Parietal lobe (tissue), 2 donors: ENCODE measurements at places on chromosomes 1 and 21. TPM values are rescaled to one million over a fixed set of nuclear protein-coding genes. Genes with fewer than 3 reads are reported as not detected.

Gene TCP10L
- total RNA-seq = 3.4 TPM

Gene DIPK1A
- 17.2 TPM for total RNA-seq

Gene LCE1D
- not detected for total RNA-seq

Gene LCE1E
- not detected for total RNA-seq

Gene TRIM17
- 2.2 TPM for total RNA-seq

Gene LRRC38
- not detected for total RNA-seq

Gene FGR
- 0.31 TPM for total RNA-seq

Gene SYNC
- 3.8 TPM for total RNA-seq

Gene C1orf21
- 46.6 TPM for total RNA-seq

Gene HNRNPU
- 502 TPM for total RNA-seq

Gene ZSWIM5
- total RNA-seq = 38.8 TPM

Gene CASQ1
- total RNA-seq = 1.9 TPM

Gene C21orf58
- total RNA-seq = 5.9 TPM

Gene GLRX2
- total RNA-seq = 11.6 TPM

Gene ELAPOR1
- 44.8 TPM for total RNA-seq

Gene MRPL55
- 36.0 TPM for total RNA-seq

Gene LYPD8
- total RNA-seq = not detected

Gene WRAP73
- 22.8 TPM for total RNA-seq

Gene MACF1
- 906 TPM for total RNA-seq

Gene NPHP4
- 30.7 TPM for total RNA-seq

Gene AMY1A
- total RNA-seq = not detected

Gene ZYG11A
- total RNA-seq = 0.31 TPM

Gene PRRX1
- total RNA-seq = 2.2 TPM

Gene THEM5
- total RNA-seq = not detected

Gene ORC1
- total RNA-seq = 2.2 TPM

Gene CCDC181
- 6.6 TPM for total RNA-seq

Gene OR6N1
- total RNA-seq = not detected

Gene SMCP
- not detected for total RNA-seq

Gene PARK7
- total RNA-seq = 113 TPM

Gene RBM11
- total RNA-seq = 12.8 TPM
